ENCODE measurements at places on chromosomes 5 and 9. TPM values are rescaled to one million over a fixed set of nuclear protein-coding genes. Genes with fewer than 3 reads are reported as not detected.

The SLCO6A1 gene
- total RNA-seq = not detected

The C9orf78 gene
- 51.2 TPM for total RNA-seq

The SHROOM1 gene
- 13.4 TPM for total RNA-seq

The DIRAS2 gene
- total RNA-seq = 0.06 TPM

The SHC3 gene
- 0.34 TPM for total RNA-seq

The IL3 gene
- total RNA-seq = not detected

The MEGF10 gene
- total RNA-seq = not detected

The NPR3 gene
- total RNA-seq = 19.6 TPM

The TMEM171 gene
- 6.8 TPM for total RNA-seq

The ENHO gene
- total RNA-seq = 1.2 TPM

The TRIM7 gene
- total RNA-seq = 40.3 TPM

The MEIKIN gene
- total RNA-seq = not detected

The RANBP3L gene
- total RNA-seq = not detected

The RASEF gene
- 8.1 TPM for total RNA-seq

The GTF3C4 gene
- 18.5 TPM for total RNA-seq

The NR2F1 gene
- total RNA-seq = 4.8 TPM

The C9orf50 gene
- 0.36 TPM for total RNA-seq

The S1PR3 gene
- 76.2 TPM for total RNA-seq

The CDKN2AIPNL gene
- 39.6 TPM for total RNA-seq

The GTF2H2 gene
- total RNA-seq = 10.3 TPM

The NUDT12 gene
- total RNA-seq = 1.9 TPM

The ZNF879 gene
- total RNA-seq = 0.37 TPM

The RETREG1 gene
- total RNA-seq = 3.3 TPM

The HTR1A gene
- total RNA-seq = not detected

The PFN3 gene
- total RNA-seq = not detected

The MVB12B gene
- 7.4 TPM for total RNA-seq

The GFI1B gene
- 0.17 TPM for total RNA-seq

The SEMA5A gene
- not detected for total RNA-seq

The NLN gene
- total RNA-seq = 63.1 TPM

The ZNF454 gene
- not detected for total RNA-seq

The ASPN gene
- not detected for total RNA-seq

The DNM1 gene
- total RNA-seq = 89.0 TPM

The SLCO4C1 gene
- total RNA-seq = not detected

The PHPT1 gene
- 294 TPM for total RNA-seq

The CYLC2 gene
- not detected for total RNA-seq

The CACFD1 gene
- 4.9 TPM for total RNA-seq

The INSL6 gene
- not detected for total RNA-seq

The TRPM3 gene
- total RNA-seq = not detected

The CNOT6 gene
- total RNA-seq = 15.1 TPM

The ORM2 gene
- total RNA-seq = not detected

The TSSK1B gene
- not detected for total RNA-seq

Data from A549 treated with Mapracorat at 1 μM for 4 hours (cell line).